Frontal cortex (tissue), 4 donors: ENCODE measurements at places on chromosomes 4 and X.

- no peak for DNase-seq
Observed at GRCh38 chrX:31333165-31333831, 261.5 kb upstream of the FTHL17 start.

DNA sequence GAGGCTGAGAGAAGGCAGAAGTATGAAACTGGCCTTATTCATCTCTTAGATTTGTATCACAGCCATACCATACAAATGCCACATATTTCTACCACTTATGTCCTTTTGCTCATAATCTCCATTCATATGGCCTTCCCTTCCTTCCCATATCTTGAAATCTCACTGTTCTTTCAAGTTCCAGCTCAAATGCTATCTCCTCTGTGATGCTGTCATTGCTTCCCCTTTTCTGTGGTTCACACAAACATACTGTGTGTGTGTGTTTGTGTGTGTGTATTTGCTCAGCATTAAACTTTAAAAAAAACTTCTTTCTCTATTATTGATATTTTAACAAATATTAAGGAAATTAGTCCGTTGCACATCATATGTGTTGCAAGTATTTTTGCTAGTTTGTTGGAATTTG is 26.7 kb downstream of the PHKA1 start:
- DNase-seq = no peak

DNA sequence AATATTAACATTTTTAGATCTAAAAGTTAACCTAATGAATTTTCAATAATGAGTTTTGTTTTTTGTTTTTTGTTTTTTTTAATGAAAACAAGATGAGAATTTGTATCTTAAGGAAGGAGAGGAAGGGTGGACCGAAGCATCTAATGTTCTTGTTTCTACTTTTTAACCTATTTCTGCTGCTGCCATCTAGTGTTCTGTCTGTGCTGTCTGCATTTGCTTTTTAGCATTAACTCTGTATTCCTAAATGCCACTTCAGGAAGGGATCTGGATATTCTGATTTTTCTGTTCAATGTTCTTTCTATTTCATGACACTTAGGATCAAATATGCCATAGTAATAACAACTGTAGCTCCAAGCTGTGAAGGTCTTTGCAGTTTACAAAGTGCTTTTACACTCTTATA is 161.7 kb downstream of the BRWD3 start:
- DNase-seq = peak; percentile 0

- DNase-seq = no peak
Observed at GRCh38 chrX:134572816-134573682, 85.2 kb downstream of the PLAC1 start.

GRCh38 chr4:32135642-32136041 is 1415.5 kb downstream of the PCDH7 start:
- no peak for DNase-seq

- DNase-seq = no peak
Observed at GRCh38 chrX:96006281-96006680, 678.4 kb upstream of the DIAPH2 start.

- DNase-seq = no peak
Observed at GRCh38 chr4:47862297-47862696, 24.4 kb upstream of the CORIN start.

GRCh38 chr4:81069706-81070331 is 39.3 kb downstream of the BMP3 start:
- DNase-seq = peak; percentile 0

GRCh38 chrX:124208660-124209059 is 123.8 kb upstream of the TEX13D start:
- no peak for DNase-seq

DNA sequence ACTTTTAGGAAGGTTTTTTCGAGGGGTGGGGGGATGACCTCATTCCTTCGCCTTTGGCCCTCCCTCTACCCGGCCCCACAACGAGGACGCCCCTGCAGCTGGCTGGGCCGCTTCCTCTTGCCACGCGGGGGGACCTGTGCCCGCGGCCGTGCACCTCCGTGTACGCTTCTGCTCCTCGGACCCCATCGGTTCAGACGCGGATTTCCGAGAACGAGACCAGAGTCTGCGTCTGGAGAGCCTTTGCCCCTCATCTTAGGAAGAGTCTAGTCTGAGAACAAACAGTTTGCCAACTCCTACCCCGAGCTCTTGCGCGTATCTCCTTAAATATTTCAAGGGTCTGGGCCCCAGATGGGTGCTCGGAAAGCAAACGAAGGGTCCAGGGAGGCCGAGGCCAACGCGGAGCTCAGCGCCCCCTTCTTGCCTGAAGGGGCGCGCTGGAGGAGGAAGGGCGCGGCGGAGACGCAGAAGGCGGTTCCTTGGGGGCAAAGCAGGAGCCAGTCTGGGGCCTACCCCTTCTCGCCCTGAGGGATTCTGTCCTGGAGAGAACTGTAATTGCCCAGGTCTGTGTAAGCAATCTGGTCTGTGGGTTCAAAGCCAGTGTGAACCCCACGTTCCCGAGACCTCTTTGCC is 3.9 kb upstream of the SFRP2 start:
- DNase-seq = no peak

DNA sequence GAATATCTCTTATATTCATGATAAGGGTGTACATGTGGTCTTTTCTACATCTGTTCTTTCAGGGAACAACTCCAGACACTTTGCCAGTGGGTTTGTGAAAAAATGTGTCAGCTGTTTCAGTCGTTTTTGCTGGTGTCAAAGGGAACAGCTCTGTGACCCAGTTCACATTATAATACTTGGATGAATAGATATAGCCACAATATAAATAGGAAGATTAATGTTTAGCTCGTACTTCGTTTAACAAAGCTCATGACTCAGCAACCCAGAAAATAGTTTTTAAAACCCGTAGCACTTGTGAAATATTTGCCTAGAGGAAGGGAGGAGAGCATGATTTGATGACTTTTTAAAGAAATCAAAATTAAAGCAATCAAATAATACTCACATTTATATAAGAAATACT is 7.9 kb downstream of the LIAS start:
- DNase-seq = no peak

DNA sequence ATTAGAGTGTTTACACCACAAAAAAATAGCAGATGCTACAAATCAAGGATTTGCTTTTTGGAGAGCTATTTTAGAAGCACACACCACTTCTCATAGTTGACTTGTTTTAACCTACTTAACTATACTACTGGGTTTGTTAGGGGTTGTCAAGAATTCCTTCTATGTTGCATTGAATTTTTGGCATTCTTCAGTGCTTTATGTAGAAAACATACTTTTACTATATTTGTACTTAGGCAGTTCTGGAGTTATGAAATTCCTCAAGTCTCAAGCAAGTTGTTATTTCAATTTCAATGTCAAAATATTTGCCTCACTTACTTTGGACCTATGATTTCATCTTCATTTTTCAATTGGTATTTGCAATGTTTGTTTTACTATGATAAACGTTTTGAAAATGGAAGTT is 449.6 kb downstream of the GLUD2 start:
- no peak for DNase-seq

DNA sequence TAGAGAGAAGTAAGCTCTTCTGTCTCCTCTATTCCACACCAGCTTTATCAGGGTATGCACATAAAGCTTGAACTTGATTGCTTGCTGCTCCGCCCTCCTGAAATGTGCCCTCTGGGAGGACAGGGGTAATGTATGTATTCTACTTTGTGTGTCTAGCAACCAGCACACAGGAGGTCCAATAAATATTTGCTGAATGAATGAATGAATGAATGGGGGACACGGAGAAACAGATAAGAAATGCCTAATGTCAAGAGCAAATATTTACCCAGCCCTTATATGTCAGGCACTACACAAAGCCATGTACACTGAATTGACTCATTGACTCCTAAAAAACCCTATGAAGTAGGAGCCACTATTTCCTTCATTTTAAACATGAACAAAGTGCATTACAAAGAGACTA is 2.3 kb upstream of the MSL3 start:
- no peak for DNase-seq
